Stimulated activated CD4-positive, alpha-beta T cell treated with anti-CD3 and anti-CD28 coated beads, Interleukin-1b, Interleukin-23, amount 100 ng/mL, for 1 hour (primary cell): ENCODE measurements at places on chromosomes 5 and 9.

DNA sequence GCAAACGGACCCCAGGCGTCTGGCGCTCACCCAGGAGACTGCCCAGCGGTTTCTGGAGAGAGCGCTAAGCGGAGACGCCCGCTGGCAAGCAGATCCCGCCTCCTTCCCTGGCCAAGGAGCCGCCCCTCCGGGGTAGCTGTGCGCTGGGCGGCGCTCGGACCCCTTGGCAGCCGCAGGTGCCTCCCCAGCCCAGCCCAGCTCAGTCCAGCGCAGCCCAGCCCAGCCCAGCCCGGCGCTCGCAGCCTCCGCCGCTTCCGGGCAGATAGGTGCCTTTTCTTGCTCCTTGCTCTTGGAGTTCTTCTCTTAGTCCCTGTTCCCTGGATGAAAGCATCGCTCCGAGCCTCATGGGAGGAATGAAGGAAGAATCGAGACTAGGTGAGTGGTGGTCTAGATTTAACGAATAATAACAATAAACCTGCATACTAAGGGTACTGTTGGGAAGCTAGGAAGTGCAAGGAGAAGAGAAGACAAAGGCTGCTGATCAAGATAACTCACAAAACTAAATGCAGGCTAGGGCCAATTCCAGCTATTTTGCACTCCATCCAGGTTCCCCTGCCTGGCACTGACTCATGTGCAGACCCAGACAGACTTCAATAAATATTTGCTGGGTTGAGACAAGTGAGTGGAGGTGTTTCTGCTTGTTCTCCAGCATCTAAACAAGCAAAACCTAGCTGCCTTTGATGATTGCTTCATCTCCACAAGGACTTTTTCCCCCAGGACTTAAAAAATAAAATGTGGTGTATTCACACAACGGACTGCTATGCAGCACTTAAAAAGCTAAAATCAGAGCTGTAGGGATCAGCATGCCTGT is at the start of gene STK32A:
Gene STK32A, plus strand, starts transcription at position 202 of the 811 bp plus-strand sequence. CDS start 4,609 bp downstream, outside the sequence.
- no peak for DNase-seq

- DNase-seq, result peak; percentile 13
These were observed 18.5 kb downstream of the AGTPBP1 start for GRCh38 chr9:85723215-85723614.

DNA sequence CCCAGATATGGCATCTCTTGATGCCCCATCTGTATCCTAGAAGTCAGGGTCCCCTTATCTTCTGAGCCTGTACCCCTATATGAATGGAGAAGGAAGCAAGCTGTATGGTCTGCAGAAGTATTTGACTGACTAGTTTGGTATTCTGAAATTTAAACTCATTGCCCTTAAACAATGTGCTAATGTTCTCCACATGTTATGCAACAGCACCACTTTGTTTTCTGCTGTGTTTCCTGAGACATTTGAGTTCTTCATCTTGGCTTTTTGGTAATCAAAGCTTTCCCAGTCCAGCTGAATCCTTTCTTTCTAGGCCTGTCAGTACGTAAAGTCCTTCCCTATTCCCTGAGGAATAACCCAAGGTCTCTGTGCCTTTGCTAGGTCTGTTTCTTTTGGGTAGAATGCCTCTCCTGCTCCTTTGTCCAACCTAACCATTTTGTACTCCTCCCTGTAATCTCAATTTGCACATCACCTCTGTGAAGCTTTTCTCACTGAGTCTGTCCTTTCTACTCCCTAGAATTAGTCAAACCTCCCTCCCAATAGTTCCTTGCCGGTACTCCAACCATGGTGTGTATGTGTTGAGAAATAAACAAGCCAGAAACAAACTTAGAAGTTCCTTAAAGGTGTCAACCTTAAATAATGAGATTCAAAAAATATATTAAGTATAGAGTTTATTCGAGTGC is 72.1 kb upstream of the HSPB3 start:
- no peak for DNase-seq

GRCh38 chr9:86099701-86100364 is 475 bp upstream of the GOLM1 start:
- no peak for DNase-seq

- no peak for DNase-seq
These were observed 54.9 kb downstream of the COL15A1 start for GRCh38 chr9:98998441-98999151.

- no peak for DNase-seq
These were observed 1.4 kb downstream of the FAM193B start for GRCh38 chr5:177552839-177553455.

DNA sequence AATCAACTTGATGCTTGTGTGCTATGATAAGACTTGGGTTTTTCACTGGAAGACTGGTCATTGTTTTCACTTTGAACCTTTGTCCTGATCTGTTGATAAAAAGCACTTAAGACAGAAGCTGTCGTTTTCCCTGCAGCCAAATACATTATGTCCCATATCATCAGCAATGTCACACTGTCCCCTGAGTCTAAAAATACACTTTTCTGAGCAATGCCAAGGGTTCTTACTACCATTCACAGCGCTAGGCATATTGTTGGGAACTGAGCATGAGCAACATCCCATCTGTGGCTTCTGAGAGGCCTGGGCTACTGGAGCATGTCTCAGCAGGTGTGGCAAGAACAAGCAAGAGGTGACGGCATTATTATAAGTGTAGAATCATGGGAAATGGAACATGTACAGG is 81.8 kb downstream of the SEMA6A start:
- no peak for DNase-seq

GRCh38 chr5:117143406-117143805 is 568.8 kb upstream of the SEMA6A start:
- no peak for DNase-seq

DNA sequence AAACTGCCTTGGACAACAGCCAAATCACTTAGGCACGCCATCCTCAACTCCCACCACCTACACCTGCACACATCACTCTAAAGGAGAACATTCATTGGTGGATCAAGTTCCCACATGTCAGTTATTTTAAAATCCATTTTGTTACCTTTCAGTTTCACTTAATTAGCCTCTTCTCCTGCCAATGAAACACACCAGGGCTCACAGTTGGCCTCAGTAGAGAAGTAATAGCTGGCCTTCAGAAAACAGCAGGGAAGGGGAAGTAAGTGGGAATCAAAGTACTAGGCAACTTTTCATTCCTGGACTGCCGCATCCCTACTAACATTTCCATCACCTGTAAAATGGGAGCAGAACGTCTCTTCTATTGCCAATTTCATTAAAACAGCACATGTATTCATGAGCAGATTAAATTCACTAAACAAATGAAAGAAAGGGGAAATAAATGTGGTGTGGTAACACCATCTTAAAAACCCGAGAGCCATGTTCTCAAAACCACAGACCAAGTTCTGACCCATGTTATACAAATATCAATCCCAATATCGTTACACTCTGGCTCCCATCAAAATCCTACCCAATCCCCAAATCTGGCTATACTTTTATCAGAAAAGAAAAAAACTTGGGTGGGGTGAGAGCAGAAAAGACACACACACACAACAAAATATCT is 1.7 kb downstream of the SIL1 start:
- DNase-seq, result no peak

DNA sequence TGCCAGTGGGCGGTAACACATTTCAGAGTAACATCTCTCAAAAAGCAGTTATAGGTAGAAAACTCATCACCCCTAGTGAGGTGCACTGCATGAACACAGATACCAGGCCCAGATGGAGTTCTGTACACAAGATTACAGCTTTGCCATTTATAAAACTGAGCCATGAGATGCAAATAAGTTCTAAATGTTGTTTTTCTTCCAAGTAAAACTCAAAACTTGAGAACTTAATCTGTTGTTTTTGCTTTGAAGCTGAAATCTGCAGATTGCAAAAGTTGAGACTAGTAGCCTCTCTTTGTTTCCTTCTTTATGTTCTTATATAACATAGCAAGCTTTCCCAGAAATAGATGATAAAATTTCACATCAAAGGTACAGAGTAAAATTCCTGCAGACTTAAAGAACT is 434.1 kb downstream of the PLK2 start:
- DNase-seq, result no peak
